LHCN-M2 (cell line): ENCODE measurements at places on chromosomes 4 and X.
A peak's percentile ranks its signal among the peaks of the same experiment; 100 is the strongest.

DNA sequence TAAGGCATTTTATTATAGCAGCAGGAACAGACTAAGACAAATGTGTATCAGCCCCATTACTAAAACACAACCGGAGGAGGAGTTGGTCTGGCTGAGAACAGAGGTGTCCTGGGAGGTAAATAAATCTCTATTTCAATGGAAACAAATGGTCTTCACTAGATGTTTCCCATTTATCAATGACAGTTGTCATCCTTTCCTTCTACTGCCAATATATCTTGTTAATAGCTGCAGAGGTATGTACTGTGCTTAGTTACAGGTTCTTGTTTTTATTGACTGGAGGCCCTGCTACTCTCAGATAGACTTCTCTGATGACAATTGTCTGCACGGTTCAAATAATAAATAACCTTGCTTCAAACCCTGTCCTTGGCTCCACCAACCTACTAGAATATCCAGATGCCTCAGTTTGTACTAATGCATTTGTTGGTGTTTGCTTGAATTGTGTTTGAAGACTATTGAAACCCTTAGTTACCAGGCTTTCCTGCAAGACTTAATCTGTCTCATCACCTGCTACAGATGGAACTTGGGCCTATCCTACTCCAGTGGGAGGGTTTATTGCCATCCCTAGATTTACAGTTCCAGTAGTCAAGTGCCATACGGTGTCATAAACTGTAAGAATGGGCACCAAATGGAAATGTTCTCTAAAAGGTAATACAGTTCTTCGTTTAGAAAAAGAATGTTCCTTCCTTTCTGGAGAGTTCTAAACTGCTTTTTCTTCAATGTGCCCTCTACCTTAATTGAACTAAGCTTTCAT lies 29.8 kb upstream of the HPGDS start:
- no peak for DNase-seq

DNA sequence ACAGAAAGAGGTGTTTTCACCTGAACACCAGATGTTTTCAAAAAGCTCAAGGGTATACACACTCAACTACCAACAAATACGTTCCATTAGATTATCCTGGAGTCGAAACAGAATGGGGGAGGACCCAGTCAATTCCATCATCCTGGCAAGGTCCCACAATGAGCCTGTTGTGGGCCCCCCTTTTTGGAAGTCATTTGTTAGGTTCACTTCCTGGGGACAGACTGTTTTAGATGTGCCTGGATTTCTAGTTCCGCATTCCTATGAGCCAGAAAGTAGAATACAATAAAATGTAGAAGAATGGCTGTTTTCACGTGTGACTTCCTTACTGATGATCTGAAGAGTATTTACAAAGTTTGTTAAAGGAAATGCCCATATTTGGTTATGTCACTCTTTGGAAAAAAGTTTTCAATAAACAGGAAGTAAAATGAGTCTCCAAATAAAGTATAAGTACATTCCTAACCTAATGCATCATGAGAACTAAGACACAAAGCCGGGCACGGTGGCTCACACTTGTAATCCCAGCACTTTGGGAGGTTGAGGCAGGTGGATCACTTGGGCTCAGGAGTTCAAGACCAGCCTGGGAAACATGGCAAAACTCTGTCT lies 192.5 kb downstream of the MAML3 start:
- no peak for DNase-seq

DNA sequence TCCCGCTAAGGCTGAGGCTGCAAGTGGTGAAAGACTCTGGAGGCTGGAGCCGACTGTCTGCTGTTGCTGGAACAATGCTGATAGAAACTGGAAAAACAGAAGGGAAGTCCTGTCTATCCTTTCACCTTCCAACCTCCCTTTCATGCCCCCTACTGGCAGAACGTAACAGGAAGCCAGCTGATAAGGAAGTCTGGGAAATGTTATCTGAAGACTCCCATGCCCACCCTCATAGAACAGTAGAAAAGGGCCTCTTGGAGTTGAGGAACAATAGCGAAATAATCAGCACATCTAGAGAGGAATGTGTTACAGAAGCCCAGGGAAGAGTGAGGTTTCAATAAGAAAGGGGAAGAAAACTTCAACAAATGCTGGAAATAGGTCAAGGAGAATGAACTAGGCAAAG lies 117.1 kb upstream of the DKK2 start:
- DNase-seq: peak; percentile 37

- no peak for DNase-seq
Observed at GRCh38 chrX:71540801-71541200, 7.9 kb downstream of the OGT start.

- DNase-seq: peak; percentile 6
Observed at GRCh38 chrX:49282647-49283011, 13.0 kb downstream of the PPP1R3F start.
